ENCODE measurements at places on chromosomes 1 and 21.

GRCh38 chr1:209150114-209150513 is 433.4 kb upstream of the CAMK1G start:
- DNase-seq, result no peak

- peak; percentile 83 for DNase-seq
Observed at GRCh38 chr1:165592945-165593823, 37.9 kb upstream of the MGST3 start.

DNA sequence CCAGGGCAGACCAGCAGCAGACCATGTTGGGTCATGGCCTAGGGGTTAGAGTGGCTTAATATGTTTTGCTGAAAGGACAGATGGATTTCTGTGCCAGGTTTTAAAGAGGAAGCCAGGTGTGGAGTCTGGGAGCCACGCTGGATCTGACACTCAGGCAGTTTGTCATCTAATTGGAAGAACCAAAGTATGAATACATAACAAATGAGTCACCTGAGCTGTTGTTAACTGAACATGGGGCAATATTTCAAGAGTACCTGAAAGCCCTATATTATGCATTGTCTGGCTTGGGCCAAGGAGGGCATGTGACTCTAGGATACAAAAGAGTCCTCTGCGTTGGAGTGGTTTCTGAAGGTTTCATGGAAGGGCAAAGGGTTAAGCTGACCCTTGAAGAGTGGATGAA is 70.6 kb downstream of the LMO4 start:
- no peak for DNase-seq

DNA sequence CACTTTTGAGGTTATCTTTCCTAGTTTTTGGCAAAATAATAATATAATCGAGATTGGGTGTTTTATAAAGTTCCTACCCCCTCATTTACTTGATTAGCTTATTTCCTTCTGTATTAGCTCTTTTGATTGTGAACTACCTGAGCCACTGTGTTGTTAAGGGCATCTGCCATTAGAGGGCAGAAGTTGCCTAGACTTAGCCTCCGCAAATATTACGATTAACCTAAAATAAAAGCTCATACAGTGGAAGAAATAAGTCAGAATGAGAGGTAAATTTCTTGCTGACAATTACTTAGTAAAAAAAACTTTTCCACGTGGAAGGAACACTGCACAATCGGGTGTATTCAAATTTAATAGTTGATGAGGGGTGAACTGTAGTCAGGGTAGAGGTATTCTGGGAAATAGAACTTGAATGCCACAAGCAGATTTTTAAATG is 2.3 kb downstream of the H3-3A start:
- peak; percentile 74 for DNase-seq

- DNase-seq, result no peak
Observed at GRCh38 chr1:110173466-110174105, 23.3 kb downstream of the SLC6A17 start.

DNA sequence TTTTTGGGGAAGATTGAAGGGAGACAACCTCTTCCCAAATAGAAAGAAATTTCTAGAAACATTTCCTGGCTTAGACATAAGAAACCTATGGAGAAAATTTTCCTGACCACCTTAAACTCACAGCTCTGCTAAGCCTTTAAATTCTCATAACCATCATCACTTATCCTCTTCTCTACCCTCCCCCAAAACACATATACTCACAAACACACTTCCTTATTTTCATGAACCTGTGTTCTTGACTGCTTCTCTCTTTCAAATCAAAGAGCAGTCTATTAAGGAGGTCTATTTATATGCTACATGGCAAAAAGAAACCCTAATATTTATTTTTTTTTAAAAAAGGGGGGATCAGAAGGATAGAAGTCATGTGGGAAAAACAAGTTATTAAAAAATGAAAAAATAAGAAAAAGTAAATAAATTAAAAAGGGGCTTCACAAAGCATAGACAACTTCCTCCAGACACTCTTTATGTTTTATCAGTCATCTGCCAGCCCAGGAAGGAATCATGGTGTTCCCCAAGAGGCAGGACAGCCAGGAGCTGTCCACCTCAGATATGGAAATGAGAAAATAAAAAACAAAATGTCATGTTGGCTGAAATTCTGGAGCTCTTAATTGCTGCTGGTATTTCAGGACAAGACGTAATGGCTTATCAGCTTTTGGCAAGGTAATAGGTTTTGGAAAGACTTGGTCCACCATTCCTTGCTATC is 12.8 kb upstream of the RGS2 start:
- DNase-seq, result no peak

Data from CD4-positive, alpha-beta T cell treated with Interleukin-2 at 100 ng/mL for 4 hours (primary cell).